Activated CD8-positive, alpha-beta T cell treated with anti-CD3 and anti-CD28 coated beads for 36 hours (primary cell): ENCODE measurements at places on chromosomes 1 and 21. TPM values are rescaled to one million over a fixed set of nuclear protein-coding genes. Genes with fewer than 3 reads are reported as not detected.

Gene OR2G3
- total RNA-seq: not detected

Gene TSPEAR
- not detected for total RNA-seq

Gene GBP5
- total RNA-seq: 163 TPM

Gene C8A
- total RNA-seq: not detected

Gene FMO3
- not detected for total RNA-seq

Gene DNM3
- total RNA-seq: 0.58 TPM

Gene ANGPTL1
- not detected for total RNA-seq

Gene LCE1A
- total RNA-seq: not detected

Gene PIGR
- total RNA-seq: 0.07 TPM

Gene NFIA
- 2.4 TPM for total RNA-seq

- DNase-seq: peak; percentile 41
Measured at GRCh38 chr1:13807209-13807608, 107.2 kb downstream of the PRDM2 start.

DNA sequence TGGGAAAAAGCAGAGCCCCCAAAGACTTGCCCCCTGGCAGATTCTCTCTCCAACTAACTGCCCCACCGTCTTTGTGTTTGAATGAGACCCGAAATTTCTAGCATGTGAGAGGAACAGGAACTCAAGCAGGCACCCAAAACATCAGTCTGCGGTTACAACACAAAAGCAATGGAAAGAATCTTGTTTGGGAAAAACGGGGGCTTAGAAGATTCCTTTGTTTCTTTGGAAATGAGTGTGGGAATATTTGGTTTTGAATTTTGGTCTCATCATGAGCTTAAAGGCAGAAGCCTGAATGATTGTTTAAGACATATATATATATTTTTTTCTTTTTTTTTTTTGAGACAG, 188.9 kb upstream of the TMEM51 start:
- DNase-seq: no peak

DNA sequence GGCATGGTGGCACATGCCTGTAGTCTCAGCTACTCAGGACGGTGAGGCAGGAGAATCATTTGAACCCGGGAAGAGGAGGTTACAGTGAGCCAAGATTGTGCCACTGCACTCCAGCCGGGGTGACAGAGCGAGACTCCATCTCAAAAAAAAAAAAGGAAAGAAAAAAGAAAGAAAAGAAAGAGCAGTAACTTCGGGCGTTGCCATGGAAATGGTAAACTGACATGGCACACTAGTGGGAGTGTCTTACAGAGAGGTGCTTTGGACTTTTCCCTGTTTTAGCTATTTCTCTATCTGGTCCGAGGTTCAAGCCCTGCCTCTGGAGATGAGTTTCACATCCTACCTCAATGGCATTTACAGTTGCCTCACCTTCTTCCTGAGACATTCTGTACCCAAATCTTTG, 23.1 kb upstream of the PPT1 start:
- no peak for DNase-seq

GRCh38 chr1:20731057-20731991, 1.2 kb downstream of the SH2D5 start:
- peak; percentile 26 for DNase-seq

GRCh38 chr21:45555557-45556301, 13.5 kb upstream of the SLC19A1 start:
- DNase-seq: peak; percentile 25

- DNase-seq: no peak
Measured at GRCh38 chr21:45806042-45806441, 162.5 kb downstream of the PCBP3 start.

DNA sequence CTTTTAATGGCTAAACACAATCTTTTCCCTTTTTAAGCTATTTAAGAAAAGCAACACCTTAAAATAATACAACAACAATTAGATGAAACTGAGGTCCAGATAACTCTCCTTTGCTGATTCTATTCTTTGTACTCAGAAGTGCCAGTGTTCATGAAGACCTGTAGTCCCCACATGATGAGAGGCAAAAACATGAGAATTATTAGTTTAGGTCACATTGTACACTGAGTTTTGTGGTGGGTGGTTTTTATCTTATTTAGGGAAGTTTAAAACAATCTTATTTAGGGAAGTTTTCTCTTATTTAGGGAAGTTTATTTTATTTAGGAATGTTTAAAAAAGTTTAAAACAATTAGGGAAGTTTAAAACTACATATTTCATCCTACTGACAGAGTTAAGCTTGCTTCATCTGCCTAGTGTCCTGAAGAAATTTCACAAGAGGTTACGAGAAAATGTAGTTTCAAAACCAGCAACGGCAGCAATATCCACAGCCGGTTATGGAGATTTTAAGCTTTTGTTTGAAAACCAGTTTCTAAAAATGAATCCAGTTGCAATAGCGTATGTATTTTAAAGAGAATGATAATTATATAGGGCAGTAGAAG, 7.8 kb upstream of the OR14I1 start:
- DNase-seq: no peak

GRCh38 chr21:34807881-34808568, 139.2 kb downstream of the CLIC6 start:
- peak; percentile 87 for DNase-seq

DNA sequence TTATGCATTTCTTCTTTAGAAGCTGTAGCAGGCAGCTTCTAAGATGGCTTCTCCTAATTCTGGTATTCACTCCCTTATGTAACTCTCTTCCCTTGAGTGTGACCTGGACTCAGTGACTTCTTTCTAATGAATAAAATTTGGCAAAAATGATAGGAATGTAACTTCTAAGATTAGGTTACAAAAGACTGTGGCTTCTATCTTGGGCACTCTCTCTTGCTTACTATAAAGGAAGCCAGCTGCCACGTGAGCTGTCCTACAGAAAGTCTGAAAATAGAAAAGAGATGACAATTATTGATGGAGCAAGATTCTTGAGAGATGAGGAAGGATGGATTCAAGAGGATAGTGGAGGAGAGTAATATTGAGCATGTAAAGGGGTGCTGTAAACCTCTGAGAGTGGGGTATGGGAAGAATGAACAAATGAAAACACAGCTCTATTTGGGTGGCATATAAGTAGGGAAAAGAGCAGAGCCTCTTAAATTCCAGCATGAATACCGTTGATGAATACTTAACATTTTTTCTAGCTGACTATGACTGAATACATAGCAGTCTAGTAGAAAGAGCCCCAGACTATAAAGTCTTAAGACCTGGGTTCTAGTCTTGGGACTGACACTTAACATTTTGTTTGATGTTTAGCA, 5.5 kb downstream of the TSEN15 start:
- DNase-seq: no peak

DNA sequence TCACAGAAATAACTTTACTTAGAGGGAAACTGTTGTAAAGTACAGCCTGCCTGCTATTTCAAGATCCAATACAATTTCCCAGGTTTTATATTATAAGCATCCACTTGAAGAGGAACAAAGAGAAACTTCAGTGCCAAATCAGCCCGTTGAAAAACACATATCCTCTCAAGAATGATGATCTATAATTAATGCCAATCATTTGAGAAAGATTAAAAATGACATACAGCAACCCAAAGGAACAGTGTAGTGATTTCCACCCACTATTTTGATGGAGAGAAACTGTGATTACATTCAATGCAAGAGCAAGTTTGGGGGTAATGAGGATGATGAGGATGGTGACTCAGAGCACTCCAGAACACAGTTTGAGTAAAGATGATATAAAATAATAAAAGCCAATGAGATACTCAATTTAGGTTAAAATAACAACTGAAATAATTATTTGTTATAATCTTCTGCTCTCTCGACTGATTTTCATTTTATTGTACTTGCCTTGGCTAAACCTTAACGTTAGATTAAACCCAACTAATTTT, 715.5 kb downstream of the NCAM2 start:
- DNase-seq: no peak

DNA sequence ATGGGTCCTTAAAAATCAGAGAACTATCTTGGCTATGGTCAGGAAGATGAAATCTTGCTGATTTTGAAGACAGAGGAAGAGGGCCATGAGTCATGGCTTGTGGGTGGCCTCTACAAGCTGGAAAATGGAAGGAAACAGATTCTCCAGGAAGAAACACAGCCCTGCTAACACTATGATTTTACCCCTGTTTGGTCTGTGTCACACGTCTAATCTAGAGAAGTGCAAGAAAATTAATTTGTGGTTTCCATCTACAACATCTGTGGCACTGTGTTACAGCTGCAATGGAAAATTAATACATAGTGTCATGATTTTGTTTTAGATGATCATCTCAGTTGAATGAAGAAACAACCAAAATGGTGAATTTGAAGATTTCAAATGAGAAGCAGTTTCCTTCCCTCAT, 288.7 kb upstream of the NRIP1 start:
- no peak for DNase-seq

GRCh38 chr1:54997711-54997986, 1.1 kb upstream of the BSND start:
- no peak for DNase-seq
